ENCODE measurements at places on chromosomes 13 and 19. TPM values are rescaled to one million over a fixed set of nuclear protein-coding genes. Genes with fewer than 3 reads are reported as not detected.

GSK3A gene
- 36.1 TPM for polyA plus RNA-seq

PCP2 gene
- 0.16 TPM for polyA plus RNA-seq

LRRC25 gene
- polyA plus RNA-seq, result 0.98 TPM

GRCh38 chr19:4675346-4675745 is 5.2 kb upstream of the MYDGF start:
- no peak for DNase-seq

DNA sequence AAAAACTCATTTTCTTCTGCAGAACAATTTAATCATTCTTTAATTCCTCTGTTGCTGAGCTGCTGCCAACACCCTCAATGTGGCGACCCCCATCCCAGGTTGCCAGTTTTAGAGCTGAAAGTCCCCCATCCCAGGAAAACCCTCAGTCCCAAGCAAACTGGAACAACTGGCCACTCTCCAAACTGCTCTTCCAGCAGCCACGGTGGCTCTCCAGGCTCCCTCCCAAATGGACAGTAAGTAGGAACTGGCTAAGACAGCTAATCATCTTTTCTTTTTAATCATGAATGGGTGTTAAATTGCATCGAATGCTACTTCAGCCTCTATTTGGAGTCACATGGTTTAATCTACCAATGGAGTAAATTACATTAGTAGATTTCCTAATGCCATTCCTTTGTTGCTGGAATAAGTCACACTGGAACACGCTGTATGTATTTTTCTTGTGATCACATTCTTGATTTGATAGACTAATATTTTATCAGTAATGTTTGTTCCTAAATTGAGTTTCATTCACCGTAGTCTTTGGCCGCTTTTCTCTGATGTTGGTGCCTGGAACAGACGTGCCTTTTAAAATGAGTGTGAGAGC is 33.7 kb upstream of the VSTM2B start:
- peak; percentile 18 for DNase-seq

CASP14 gene
- not detected for polyA plus RNA-seq

DNA sequence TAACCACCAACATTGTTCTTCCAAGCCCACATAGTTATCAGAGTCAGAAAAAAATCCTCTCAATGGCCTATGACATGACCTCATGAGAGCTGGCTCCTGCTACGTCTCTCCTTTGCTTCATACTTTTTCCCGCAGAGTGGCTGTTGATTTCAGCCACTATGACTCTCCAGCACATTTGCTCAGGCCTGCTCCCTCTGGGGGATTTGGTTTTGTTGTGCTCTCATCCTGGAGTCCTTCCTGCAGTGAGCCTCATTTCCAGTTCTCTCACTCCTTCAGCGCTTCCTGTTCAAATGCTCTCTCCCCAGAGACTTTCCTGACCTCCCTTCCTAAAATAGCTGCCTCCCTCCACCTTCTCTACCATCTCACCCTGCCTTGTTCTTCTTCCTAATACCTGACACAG is 72.0 kb upstream of the USP29 start:
- DNase-seq, result peak; percentile 42

- peak; percentile 20 for DNase-seq
Observed at GRCh38 chr13:32811297-32811800, 204.9 kb upstream of the KL start.

GRCh38 chr19:18725841-18726770 is 42.6 kb downstream of the CRTC1 start:
- DNase-seq, result no peak

DNA sequence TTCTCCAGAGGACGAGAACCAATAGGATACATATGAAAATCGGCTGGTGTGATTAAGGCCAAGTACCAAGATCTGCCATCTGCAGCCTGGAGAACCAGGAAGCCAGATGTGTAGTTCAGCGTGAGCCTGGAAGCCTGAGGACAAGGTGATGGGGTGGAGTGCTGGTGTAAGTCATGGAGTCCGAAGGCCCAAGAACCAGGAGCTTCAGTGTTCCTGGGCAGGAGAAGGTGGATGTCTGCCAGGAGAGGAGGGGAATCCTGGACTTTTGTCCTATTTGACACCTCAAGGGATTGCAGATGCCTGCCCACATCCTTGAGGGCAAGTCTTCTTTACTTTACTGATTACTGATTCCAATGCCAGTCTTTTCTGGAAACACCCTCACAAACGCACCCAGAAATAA is 71.5 kb downstream of the SPATA13 start:
- no peak for DNase-seq

NECTIN2 gene
- 44.5 TPM for polyA plus RNA-seq

SRRM5 gene
- not detected for polyA plus RNA-seq

DNA sequence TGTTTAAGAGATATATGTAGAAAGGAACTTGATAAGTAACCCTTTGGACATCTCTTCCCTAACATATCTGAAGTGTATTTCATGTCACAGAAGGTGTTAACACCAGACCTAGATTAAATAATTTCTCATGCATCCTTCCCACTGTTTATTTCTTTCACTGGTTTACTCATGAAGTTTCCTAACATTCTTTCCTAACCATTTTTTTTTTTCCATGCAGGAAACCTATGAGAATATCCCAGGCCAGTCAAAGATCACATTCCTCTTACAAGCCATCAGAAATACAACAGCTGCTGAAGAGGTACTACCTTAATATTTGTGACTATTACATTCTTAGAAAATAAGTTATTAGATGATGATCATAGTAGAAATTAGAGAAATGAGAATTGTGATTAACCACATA is 28.8 kb downstream of the IPO5 start:
- DNase-seq, result no peak

GRCh38 chr19:21460686-21461085 is 44.7 kb upstream of the ZNF429 start:
- DNase-seq, result no peak

SHISA7 gene
- polyA plus RNA-seq, result 1.1 TPM

- DNase-seq, result no peak
Observed at GRCh38 chr13:26020891-26021290, 30.9 kb downstream of the SHISA2 start.
